ENCODE measurements at places on chromosomes 12 and 14.

GRCh38 chr14:39426605-39427004 is 5.6 kb downstream of the FBXO33 start:
- DNase-seq, result peak; percentile 6

DNA sequence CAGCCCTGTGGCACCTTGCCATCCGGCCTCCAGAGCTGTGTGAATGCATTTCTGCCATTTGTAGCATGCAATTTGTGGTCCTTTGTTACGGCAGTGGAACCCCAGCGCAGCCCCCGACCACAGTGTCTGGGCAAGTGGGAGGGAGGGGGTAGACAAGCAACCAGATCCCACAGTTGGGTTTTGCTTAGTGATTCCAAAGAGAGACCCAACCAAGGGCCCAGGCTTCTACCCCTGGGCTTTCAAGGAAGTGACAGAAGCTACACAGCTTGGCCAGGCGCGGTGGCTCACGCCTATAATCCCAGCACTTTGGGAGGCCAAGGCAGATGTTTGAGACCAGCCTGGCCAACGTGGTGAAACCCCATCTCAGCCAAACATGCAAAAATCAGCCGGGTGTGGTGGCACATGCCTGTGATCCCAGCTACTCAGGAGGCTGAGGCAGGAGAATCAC is 17.8 kb downstream of the ZBTB42 start:
- no peak for DNase-seq

DNA sequence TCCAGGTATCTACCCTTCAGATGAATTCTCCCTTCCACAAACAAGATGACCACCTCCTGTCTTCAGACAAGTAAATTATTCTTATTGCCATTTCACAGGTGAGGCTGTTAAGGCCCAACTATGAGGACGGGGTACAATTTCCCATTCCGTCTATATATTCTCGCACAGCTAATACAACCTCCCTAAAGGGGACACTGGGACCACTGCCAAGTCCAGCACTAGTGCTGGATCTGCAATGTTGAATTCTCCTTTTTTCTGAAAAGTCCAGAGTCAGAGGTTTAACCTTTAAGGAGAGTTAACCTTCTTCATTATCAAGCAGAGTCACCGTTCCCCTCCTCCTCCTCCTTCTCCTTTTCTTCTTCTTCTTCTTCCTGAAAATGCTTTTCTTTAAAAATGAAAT is 130.4 kb upstream of the PARP11 start:
- no peak for DNase-seq

DNA sequence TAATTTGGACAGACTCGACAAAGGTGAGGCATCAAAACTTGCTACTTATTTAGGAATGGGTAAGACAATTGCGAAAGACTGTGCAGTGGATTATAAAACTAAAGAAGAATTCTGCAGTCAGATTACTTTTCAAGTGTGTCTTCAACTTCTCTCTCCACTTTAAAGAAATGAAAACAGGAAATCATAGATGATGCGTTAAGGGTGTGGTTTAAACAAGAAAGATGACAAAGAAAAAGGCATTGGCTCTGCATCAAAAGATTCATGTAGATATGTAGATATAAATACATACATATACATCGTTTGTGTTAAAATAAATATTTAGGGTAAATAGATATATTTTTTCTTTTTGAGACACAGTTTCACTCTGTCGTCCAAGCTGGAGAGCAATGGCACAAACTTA is 74.6 kb upstream of the PARP11 start:
- no peak for DNase-seq

DNA sequence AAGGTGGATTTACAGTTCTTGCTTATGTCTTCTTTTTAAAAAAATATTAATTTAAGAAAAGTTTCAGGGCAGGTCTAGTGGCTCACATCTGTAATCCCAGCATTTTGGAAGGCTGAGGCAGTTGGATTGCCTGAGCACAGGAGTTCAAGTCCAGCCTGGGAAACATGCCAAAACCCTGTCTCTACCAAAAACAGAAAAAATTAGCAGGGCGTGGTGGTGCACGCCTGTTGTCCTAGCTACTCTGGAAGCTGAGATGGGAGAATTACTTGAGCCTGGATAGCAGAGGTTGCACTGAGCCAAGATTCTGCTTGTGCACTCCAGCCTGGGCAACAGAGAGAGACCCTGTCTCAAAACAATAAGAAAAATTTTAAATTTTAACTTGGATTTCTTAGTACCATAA is 5.4 kb upstream of the TAS2R46 start:
- no peak for DNase-seq

DNA sequence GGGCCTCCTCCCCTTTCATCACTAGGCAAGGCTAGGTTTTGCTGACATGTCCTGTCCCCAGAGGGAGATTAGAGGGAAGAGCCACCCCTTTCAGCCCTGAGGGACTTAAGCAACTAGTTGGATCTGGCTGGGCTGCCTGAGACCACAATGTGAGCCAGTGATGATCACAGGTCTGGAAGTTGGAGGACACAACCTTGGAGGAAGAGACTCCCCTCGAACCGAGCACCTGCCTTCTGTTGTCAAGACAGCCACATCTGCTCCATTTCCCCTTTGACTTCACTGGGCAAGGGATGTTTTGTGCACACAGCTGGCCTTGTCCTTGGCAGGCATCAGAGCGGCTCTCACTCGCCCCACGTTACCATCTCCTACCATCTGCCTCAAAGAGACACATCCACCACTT is 31.4 kb downstream of the MVK start:
- DNase-seq, result no peak

DNA sequence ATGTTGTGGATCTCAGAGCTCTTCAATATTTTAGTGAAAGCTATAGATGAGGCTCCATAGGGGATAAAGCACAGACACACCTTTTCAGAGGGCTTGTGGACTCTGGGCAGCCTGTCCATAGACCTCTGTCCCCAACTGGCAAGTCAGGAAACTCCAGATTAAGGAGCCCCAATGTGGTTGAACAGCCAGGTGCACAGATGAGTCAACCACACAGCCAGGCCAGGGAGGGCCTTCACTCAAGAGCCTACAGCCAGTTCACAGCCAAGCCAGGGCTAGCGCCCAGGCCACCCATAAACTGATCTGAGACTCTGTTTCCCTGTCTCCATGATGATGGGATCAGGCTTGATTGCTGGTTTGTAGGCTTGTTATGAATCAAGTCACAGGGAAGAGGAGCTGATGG is 1.0 kb upstream of the BDKRB2 start:
- no peak for DNase-seq

GRCh38 chr14:51547260-51547659 is 104.5 kb upstream of the FRMD6 start:
- DNase-seq, result peak; percentile 30

GRCh38 chr14:56524971-56525677 is 54.5 kb upstream of the TMEM260 start:
- no peak for DNase-seq

DNA sequence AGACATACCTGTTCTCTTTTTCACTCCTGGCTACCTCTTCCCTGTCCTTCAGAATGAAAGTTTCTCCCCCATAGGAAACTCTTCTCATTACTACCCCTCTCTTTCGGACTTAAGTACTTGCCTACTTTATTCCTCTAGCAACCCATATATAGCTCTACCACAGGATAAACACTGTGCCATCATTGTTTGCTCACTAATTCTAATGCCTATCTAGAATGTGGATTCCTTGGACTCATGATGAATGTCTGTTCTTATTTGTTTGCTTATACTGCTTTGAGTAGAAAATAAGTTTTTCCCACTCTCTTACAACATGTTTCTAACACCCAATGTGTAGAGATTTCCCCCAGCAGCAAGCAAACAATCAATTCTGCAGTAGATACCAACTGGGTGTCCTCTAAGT is 1094.9 kb downstream of the SLC6A15 start:
- no peak for DNase-seq

GRCh38 chr14:77554207-77554606 is 55.6 kb upstream of the ISM2 start:
- no peak for DNase-seq

- no peak for DNase-seq
These were observed 107.4 kb upstream of the MED13L start for GRCh38 chr12:116384691-116385485.

GRCh38 chr14:33357225-33358010 is 418.7 kb downstream of the NPAS3 start:
- no peak for DNase-seq

GRCh38 chr14:21039585-21040369 is 2.4 kb upstream of the RNASE7 start:
- peak; percentile 56 for DNase-seq

DNA sequence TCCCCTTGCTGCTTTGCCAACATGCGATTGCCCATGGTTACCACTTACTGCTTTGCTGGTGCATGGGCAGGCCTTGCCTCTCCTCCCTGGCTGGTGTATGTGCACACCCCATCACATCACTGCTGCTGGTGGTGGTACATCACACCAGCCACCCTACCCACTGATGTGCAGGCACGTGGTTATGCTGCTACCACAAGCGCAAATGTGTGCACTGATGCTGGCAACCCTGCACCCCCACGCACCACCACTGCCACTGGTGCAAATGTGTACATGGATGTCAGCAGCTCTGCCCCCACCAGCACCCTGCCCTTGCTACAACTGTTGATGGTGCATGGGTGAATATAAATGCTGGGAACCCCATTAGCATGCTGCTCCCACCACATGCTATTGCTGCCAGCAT is 261.7 kb downstream of the AEBP2 start:
- no peak for DNase-seq

DNA sequence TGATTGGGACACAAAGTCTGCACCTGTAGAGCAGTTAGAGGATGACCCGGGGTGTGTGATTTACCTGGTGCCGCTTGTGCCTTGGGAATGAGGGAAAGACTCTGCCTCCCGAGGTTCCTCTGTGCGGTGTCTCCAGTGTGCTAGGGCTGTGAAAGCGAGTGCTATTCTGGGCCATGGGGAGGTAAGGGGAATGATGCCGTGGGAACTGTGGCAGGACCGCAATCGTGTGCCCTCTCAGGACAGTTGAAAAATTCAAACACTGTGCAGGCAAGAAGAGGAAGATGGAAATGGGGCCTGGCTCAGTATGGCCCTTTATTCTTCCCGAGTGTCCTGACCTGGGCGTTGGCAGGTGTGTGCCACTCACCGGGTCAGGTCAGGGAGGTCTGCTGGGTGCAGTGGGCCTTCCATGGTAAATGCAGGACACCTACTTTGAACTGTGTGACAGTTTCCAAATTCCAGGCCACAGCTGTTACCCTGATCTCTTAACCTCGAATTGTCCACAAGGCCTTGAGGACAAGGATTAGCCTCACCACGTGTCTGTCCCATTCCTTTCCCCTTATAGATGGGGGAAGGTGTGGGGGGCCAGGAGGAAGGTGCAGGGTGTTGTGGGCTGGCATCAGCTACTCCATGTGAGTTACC is 1.4 kb downstream of the SIVA1 start:
- no peak for DNase-seq

GRCh38 chr14:61764342-61765122 is 2.3 kb downstream of the SNAPC1 start:
- DNase-seq, result no peak

DNA sequence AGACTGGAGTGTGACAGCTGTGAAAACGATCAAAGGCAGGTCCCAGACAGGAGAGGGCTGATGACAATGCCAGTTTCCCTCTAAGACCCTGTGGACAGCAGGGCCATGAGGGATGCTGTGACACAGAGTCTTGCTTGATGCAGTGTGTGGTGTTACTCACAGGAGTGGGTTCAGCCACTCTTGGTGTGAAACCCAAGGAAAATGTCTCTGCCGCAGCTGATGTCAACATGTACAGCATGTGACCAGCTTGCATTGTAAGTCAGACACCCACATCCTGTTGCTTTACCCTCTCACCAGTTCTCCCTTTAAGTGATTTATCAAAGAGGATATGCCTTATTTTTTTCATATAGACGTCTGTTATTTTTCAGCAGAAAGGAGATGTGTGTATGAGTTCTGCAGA is 268.6 kb downstream of the BTG1 start:
- no peak for DNase-seq

DNA sequence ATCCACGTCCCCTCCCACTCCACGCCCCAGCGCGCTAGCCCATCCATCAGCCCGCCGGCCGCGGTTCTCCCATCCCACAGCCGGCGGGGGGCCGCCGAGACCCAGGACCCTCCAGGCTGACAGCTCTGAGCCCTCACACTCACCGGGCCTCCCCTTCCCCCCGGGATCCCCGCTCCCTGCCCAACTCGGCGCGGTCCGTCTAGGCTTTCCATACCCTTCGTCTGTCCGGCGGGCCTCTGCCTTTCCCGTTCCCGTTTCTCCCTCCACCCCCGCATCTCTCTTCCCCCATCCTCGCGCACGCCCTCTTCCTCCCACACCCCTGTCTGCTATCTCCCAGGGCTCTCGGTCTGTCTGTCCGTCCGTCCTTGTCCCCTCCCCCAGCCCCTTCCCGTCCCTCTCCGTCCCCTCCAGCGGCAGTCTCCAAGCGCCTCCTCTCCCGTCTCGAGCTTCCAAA is 726 bp downstream of the ZFHX2 start:
- peak; percentile 69 for DNase-seq

- no peak for DNase-seq
These were observed 45.0 kb upstream of the TSPAN9 start for GRCh38 chr12:3032161-3032560.

DNA sequence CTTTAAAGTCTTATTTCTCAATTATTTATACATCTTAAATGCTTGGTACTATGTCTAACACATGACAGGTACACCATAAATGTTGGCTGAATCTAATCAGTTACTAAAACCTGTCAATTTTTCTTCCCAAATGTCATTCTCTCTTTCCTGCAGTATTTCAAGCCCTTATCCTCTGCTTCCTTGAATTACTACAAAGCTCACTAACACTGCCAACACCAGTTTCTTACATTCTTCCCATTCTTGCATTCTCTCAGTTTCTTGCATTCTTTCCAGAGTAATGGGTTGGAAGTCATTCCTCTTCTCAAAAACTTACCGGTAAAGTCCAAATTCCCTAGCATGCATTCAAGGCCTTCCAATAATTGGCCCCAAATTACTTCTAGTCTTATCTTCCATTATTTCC is 9.6 kb upstream of the SMARCC2 start:
- no peak for DNase-seq

DNA sequence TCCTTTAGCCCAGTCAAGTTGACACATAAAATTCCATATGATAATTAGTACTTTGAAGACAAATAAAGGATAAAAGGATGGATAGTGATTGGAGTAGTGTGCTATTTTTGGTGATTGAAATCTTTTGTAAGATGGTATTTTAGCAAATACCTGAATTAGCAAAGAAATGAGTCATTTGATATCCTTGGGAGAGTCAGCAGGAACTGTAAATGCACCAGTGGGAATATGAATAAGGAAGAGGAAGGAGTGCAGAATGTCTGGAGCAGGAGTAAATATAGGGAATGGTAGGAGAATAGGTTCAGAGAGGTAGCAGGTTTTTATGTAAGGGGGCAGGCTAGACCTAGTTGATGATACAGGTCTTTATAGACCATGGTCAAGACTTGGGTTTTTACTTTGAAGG is 75.0 kb downstream of the TRMT5 start:
- DNase-seq, result no peak

DNA sequence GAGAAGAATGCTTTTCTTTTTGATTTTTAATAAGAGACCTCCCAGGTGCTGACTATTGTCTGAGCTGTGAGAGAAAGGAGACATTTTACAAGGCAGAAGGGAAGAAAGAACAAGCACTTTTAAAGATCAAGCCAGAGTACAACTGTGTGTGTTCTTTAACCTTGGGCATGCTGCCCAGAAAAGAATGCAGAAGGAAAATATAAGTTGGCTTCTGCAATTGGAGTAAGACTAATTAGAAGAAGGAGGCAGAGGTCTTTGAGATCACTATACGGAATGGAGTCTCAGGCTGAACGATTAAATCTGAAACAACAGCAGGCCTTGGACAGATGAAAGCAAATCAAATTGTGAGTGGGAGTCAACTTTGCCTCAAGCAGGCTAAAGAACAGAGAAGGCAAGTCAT is 230.5 kb downstream of the ATP23 start:
- DNase-seq, result no peak

Data from SK-N-SH (cell line).